ENCODE measurements at places on chromosomes 3 and 15.

GRCh38 chr15:89452330-89452836 is 44.0 kb downstream of the RHCG start:
- no peak for DNase-seq

GRCh38 chr15:62067448-62068044 is 769 bp downstream of the C2CD4A start:
- DNase-seq = peak; percentile 13

GRCh38 chr15:57573151-57573550 is 18.6 kb upstream of the MYZAP start:
- DNase-seq = no peak

DNA sequence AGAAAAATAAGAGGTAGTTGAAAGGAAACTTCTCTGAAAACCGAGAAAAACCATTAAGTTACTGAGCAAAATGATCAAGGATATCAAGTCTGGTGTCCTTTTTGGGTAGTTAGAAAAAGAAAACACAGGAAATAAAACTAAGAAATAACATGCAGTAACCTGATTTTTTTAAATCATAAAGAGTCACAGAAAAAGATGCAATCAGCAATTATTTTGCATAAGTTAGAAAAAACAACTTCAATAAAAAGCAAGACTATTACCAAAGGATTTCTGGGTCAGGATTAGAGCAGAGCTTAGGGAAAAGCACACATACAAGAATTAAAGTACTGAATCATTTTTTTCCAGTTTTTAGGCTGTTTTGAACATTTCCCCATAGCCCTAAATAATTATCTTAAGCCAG is 28.5 kb upstream of the ANO10 start:
- no peak for DNase-seq

GRCh38 chr3:58350627-58351013 is 17.9 kb downstream of the PXK start:
- DNase-seq = no peak
